NCI-H2171 treated with DMSO at 0.1 percent for 48 hours (cell line): ENCODE measurements at places on chromosomes 6 and 20.

- DNase-seq = no peak
Measured at GRCh38 chr6:134880487-134881190, 69.3 kb downstream of the ALDH8A1 start.

- no peak for DNase-seq
Measured at GRCh38 chr6:116426551-116426950, 34.6 kb upstream of the CALHM6 start.

DNA sequence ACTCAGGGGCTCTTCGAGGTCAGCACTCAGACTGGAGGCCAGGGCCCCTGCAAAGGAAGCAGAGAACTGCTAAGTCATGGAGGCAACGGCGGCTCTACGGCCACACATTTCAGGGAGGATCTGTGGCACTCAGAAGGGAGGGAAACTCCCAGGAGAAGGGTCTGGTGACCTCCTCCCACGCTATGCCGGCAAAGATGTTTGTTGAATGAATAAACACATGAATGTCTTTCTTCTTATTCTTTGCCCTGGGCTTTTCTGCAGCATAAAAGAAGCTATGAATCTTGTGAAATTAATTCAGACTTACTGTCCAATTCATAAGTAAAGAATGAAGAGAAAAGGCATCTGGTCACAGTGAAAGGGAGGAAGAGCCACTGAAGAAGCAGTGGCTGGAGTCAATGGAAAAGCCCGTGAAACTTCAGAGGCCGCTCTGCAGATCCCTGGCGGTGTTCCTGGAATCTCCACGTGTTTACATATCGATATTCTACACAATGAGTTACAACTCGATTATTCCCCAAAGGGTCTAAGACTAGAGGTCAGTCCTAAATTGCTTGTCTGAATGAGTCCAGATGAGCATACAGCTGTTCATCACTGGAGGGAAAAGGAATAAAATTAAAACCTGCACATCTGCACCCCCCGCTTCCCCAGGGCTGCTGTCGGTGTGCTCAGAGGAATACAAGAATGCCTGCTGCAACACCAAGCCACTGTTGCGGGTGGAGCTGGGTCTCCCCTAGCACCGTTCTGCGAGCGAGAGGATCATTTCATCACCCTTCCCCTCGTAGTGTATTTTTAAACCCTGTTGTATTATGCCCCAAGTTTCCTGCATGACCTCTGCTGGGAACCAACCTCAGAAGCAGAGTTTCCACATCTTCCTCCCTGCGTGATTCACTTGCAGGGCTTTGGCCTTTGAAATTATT, 25.6 kb downstream of the INSM1 start:
- DNase-seq = no peak

- peak; percentile 81 for DNase-seq
Measured at GRCh38 chr6:134295953-134296553, 21.9 kb downstream of the SGK1 start.

GRCh38 chr20:53444401-53445149, 149.1 kb downstream of the ZNF217 start:
- no peak for DNase-seq

- peak; percentile 95 for DNase-seq
Measured at GRCh38 chr20:44739942-44740341, 5.7 kb upstream of the KCNK15 start.
